Activated CD4-positive, alpha-beta T cell treated with anti-CD3 and anti-CD28 coated beads, Interleukin-2, amount 50 U/mL, for 48 hours (primary cell): ENCODE measurements at places on chromosomes 13 and 19.

GRCh38 chr13:41058295-41059070 lies 2.8 kb upstream of the WBP4 start:
- DNase-seq = no peak

GRCh38 chr13:31904941-31905824 lies 126.4 kb upstream of the FRY start:
- no peak for DNase-seq

DNA sequence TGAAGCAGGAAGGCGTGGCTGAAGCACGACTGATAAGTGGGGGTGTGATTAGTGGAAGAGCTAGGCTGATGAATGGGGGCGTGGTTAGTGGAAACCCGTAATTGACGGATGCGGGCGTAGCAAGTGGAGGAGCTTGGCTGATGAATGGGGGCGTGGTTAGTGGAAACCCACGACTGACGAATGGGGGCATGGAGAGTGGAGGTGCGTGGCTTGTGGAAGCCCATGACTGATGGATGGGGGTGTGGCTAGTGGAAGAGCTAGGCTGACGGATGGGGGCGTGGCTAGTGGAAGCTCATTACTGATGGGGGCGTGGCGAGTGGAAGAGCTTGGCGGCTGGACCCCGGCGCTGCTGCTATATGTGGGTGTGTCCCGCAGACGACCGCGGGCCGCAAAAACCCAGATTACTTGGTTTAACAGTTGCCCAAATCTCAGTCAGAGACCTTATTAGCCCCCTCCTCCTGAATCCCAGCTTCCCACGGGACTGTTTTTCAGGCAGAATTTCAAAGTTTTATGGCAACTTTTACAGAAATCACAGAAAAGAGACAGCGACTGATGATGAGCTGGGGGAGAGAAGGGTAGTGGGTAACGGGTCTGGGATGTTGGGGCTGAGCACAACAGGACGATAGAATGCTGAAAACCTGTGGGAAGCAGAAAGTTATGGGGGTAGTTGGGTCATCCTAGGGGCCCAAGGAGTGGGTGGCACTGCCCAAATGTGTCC lies 9.0 kb upstream of the MEIS3 start:
- peak; percentile 90 for DNase-seq

GRCh38 chr19:3281026-3281425 lies 56.6 kb downstream of the CELF5 start:
- DNase-seq = no peak

- DNase-seq = no peak
Measured at GRCh38 chr13:49536144-49536873, 40.6 kb downstream of the PHF11 start.

- no peak for DNase-seq
Measured at GRCh38 chr13:24692561-24692960, 12.4 kb downstream of the ATP12A start.

- DNase-seq = no peak
Measured at GRCh38 chr19:52716522-52716921, 18.3 kb downstream of the ZNF611 start.

DNA sequence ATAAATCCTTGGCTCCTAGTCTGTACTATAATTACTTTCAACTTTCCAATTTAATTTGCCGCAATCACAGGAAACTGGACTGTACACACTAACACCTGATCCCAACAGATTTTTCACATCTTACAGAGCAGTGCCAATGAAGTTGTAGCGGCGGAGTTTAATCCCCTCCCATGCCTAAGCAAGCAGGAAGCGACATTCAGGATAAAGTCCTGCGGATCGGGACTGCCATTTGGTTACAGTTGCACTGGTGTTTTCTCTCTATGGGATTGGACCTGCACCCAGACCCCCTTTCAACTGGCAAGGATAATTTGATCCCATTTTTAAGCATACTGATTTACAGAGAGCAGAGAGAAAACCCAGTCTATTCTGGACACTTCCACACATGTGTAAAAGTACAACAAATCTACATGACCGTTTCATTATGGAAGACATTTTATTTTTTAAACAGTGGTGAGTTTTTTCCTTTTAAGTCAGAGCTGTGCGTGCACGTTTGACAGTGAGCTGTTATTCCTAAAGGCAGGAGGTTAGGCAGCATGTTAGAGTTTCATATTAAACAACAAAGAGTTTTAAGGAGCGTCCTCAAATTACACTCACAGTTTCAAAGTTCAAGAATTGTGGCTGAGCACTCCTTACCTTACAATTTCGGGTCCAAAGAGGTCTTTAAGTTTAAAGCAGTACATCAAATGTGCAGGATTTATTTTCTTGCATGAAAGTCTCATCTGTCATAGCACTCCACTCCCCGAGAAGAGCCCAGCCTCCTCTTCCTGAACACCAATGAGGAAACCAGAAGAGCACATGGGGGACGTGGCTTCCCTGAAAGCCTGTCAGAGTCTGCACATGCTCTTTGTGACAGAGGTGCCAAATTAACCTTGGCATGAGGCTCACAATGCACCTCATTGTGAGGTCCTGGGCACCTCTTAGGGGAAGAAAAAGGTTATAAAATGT lies 141.6 kb upstream of the RFC3 start:
- no peak for DNase-seq

DNA sequence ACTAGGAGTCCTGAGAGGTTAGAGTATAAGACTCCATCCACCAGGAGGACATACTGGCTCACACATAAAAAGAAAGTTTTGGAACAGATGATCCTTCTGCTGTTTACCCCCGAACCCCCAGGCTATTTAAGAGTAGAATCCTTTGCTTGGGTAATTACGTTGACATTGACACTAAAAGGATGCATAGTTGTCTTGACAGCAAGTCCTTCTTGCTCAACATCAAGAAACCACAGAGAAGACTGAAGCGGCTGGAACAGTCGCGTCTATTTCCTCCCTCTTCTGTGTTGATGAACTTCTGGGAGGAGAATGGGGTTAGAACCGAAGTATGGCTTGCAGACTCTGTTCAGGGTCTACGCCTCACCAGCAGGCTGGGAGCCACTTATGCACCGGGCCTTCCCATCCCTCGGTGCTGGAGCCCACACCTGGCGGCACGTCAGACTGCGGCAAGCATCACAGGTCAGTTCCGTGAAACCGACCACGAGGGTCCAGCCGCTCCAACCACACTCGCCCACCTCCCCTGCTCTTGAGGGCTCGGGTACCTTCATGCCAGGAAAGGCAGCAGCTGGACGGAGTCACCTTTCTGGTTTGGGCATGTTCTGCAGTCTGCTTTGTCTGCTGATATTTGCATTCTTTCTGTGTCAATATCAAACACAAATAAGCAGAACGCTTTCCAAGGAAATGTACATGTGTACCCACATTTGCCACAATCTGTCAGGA lies 42.4 kb upstream of the RANBP3 start:
- no peak for DNase-seq

DNA sequence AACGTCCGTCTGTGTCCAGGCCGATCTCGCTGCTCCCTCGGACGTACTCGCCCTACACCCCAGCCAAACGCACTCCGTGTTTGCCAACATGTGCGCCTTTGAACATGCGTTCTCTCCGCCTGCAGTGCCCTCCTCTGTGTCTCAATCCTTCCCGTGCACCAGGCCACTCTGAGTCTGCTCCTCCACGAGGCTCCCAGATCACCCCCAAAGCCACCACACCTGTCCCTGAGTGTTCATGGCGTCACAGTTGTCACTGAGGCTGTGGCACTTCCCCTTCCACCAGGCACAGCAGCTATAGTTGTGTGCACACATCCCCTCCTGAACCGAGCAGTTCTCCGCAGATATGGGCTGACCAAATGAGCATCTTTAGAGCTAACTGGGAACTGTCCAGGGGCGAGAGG lies 35.6 kb downstream of the RASA3 start:
- DNase-seq = no peak

DNA sequence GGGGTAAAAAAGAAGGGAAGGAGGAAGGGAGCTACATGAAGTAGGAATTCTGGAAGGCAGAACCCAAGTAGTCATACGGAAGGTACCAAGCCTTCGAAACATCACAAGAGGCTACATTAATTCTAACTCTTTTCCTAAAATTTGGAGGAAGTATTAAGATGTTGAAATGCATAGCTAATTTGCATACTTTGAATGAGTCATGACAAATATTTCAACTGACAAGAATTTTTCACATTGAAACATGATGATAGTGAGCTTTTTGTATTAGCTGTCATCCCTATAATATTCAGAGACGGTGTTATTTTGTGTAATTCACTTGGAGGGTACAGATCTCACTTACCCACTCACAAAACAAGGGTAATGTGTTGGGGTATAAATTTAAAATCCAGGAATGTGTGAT lies 9.1 kb upstream of the ACOD1 start:
- no peak for DNase-seq

DNA sequence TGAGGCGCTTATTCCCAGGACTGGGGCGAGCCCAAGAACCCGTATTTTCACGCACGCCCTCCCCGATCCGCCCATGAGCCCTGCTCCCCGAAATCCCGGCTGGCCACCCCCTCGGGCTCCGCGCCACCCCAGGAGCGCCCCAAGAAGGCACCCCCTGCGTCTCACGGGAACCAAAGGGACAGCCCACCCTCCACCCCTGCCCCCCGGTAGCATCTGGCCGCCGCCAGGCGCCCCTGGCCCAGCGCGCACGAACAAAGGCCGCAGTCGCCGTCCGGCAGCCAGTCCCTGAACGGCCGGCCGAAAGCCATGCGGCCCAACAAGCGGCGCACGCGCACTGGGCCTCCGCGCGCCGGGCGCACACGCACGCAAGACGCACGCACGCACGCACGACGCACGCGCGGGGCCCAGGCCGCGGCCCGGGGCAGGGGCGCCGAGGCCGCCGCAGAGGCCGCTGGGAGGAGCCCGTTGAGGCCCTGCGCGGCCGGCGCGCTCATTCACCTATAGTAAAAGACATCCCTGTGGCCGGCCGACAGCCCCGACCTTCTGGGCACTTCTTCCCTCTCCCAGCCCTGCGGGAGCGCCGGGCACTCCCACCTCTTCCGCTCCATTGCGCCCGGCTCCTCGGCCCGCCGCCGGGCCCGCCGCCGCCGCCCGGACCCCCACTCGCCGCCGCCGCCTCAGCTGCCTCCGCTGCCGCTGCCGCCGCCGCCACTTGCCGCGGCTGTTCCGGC lies 476 bp downstream of the MBD3 start:
- DNase-seq = peak; percentile 81

- no peak for DNase-seq
Measured at GRCh38 chr13:85420136-85420535, 379.1 kb downstream of the SLITRK6 start.

DNA sequence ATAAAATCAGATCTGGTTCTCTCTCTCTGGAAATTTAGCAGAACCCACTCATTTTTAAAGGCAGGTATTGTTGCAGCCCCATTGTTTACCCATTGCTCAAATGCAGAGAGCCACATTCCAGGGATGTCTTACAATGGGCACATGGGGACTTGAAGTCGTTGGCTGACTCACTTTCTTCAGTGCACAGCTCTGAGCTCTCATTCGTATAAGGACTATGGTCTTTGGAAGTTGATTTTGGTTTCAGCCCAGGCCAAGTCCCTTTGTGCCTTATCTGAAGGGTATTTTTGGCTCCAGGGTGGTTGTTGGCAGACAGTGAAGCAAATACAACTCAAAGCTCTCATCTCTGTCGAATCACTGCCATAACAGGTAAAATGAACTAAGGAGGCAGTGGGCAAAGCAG lies 47.3 kb upstream of the CLDN10 start:
- DNase-seq = no peak

DNA sequence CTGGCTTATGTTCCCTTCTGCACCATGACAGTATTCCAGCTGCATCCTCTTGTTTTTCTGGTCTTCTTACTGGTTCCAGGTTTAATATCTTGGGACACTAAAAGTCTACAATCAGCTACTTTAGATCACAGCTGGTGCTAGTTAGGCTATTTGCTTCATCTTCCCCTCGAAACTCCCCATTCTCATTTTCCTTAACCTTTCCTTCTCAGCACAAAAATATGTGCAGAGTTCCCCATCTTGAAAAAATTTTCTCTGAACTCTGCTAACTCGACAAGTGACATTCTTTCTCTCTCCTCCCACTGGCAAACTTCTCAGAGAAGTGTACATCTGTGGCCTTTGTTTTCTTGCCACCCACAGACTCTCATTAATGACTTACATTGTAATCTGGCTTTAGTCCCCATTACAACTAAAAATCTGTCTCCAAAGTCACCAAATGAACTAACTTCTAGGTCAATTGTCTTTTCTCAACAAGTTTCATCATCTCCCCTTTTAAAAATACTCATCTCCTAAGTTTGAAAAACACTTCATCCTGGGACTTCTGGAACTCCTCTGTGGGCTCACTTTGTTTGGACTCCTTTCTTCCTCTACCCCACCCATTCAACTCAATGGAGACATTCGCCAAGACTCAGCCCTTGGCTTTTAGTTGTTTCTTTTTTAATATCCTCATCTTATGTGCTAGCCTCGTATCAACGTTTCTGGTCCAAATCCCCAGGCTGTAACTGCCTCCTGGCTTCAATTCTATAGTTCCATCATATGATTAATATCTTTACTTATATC lies 7.1 kb upstream of the KL start:
- DNase-seq = no peak

DNA sequence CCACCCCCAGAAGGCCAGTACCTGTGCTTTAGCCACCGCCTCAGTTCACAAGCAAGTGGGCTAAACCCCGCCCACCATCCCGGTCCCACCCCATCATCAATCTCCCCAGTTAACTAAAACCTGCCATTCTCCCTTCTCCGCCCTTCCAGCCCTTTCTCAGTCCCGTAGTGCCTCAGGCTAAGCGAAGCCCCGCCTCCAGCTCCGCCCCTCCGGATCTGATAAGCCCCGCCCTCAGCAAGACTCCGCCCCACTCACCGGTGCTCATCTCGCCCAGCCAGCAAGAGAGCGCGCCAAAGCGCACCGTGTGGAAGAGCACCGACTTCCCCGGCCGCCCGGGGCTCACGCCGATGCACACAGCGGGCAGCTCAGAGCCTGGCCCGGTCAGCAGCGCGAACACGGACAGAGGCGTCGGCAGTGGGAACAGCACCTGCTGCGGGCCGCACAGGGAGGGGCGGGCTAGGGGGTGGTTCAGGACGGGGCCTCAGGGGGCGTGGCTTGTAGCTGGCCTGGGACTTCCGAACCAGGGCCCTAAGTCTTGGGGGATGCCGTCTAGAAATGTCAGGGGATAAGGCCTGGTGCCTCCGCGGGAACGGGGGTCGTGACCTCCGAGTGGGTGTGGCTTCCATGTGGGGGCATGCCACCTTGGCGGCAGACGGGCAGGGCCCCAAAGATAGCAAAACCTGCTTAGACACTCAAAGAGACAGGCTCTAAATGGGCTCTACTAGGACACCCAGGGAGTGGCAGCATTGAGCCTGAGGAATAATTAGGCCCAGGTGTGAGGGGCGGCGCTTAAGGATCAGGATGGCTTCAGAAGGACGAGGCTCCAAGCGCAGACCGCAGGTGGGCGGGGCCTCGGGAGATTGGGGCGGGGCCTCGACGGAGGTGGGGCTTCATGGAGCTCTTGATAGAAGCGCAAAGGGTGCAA lies 21.4 kb downstream of the MAP4K1 start:
- DNase-seq = peak; percentile 43
